ENCODE measurements at places on chromosomes 16 and 17. TPM values are rescaled to one million over a fixed set of nuclear protein-coding genes. Genes with fewer than 3 reads are reported as not detected.

The PDILT gene
- total RNA-seq: not detected

The CA5A gene
- 0.70 TPM for total RNA-seq

- no peaks in the 10 kb centered on the region for H3K27me3 ChIP-seq
- H3K4me3 ChIP-seq: peak overlapping the region; percentile 45
- no peak for DNase-seq
- peaks cover 9% of the 10 kb centered on the region for H3K4me1 ChIP-seq
- H3K36me3 ChIP-seq: no peaks in the 10 kb centered on the region
Observed at GRCh38 chr17:9237661-9238301, 216.5 kb downstream of the NTN1 start.

The CSH1 gene
- total RNA-seq: not detected

The TP53TG3B gene
- total RNA-seq: not detected

DNA sequence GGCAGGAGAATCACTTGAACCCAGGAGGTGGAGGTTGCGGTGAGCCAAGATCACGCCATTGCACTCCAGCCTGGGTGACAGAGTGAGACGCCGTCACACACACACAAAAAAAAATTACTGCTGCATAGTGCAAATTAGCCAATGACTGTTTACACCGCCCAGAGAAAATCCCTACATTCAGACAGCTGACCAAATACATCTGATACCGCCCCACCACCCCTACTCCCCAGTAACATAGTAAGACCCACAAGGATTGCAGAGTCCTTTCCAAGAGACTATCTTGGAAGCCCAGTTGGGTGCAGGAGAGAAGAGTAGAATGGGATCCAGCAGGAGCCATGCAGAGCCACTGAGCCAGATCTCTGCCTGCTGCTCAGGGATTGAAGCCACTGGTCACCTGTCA lies 63.5 kb downstream of the SLC39A11 start:
- DNase-seq: no peak
- H3K4me1 ChIP-seq: peaks cover 19% of the 10 kb centered on the region
- no peak overlapping the region for H3K27ac ChIP-seq
- no peak overlapping the region for H3K4me3 ChIP-seq
- no peaks in the 10 kb centered on the region for H3K27me3 ChIP-seq

- H3K4me1 ChIP-seq: peaks cover 7% of the 10 kb centered on the region
- H3K27ac ChIP-seq: no peak overlapping the region
- no peak for DNase-seq
- peaks cover 15% of the 10 kb centered on the region for H3K27me3 ChIP-seq
- no peaks in the 10 kb centered on the region for H3K36me3 ChIP-seq
- no peak overlapping the region for H3K4me3 ChIP-seq
Observed at GRCh38 chr17:33475594-33475993, 182.5 kb upstream of the ASIC2 start.

DNA sequence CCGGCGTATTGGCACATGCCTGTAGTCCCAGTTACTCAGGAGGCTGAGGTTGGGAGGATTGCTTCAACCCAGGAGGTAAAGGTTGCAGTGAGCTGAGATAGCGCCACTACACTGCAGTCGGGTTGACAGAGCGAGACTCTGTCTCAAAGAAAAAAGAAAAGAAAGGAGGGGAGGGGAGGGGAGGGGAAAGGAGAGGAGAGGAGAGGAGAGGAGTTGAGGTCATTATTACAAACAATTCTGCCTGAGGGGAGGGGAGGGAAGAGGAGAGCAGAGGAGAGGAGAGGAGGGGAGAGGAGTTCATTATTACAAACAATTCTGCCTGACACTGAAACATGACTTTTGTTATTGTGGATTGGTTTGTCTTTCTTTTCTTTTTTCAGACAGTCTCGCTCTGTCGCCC lies 19.8 kb upstream of the ABCA5 start:
- DNase-seq: no peak
- H3K36me3 ChIP-seq: no peaks in the 10 kb centered on the region
- no peaks in the 10 kb centered on the region for H3K4me1 ChIP-seq
- no peak overlapping the region for H3K4me3 ChIP-seq
- H3K27me3 ChIP-seq: no peaks in the 10 kb centered on the region

The PRAC2 gene
- total RNA-seq: not detected

DNA sequence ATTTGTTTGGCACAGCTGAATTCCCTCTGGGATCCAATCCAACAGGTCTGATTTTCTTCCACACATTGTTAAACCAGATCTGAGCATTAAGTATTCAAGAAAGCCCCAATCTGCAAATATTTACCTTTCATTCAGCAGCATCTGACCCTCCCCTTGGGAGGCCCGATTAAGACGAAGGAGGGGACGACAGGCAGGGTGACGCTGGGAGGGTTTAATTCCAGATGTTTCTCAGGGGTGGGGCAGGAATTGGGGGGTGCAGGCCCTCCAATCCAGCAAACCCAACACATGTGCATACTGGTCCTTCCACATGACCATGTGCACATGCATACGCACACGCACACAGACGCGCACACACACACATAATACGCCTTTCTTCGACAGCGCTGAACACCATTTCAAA lies 240.5 kb downstream of the GSG1L start:
- H3K27me3 ChIP-seq: peaks cover 18% of the 10 kb centered on the region
- H3K36me3 ChIP-seq: no peaks in the 10 kb centered on the region
- DNase-seq: no peak
- H3K27ac ChIP-seq: no peak overlapping the region

The TUBB3 gene
- total RNA-seq: 91.4 TPM

The KRT9 gene
- total RNA-seq: 0.85 TPM
